ENCODE measurements at places on chromosomes 2 and 18.

DNA sequence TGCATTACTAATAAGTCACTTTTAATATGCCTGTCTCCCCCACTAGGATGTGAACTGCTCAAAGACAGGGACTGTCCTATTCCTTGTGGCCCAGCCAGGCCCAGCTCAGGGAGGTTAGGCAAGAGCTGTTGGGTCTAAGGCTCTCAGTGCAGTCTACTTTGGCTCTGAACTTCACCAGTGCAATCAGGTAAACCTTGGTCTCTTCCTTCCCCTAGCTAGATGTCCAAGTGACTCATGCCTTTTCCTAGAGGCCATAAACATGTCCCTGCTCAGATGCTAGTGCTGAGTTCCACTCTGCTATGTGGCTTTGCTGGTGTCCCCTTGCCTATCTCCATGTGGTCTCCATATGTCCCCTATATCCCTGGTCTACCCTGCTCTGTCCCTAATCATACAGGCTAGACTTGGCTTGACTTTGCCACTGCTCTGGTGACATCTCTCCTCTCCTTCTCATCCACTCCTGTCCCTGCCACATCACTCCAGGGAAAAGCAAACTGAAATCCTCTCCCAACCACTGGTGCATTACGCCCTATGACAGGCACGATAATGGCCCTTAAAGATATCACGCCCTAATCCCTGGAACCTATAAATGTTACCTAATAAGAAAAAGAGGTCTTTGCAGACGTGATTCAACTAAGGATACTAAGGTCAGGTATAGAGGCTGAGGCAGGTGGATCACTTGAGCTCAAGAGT lies 45.7 kb upstream of the PPP1CB start:
- DNase-seq = no peak

GRCh38 chr18:5582076-5582475 lies 38.3 kb upstream of the EPB41L3 start:
- no peak for DNase-seq

DNA sequence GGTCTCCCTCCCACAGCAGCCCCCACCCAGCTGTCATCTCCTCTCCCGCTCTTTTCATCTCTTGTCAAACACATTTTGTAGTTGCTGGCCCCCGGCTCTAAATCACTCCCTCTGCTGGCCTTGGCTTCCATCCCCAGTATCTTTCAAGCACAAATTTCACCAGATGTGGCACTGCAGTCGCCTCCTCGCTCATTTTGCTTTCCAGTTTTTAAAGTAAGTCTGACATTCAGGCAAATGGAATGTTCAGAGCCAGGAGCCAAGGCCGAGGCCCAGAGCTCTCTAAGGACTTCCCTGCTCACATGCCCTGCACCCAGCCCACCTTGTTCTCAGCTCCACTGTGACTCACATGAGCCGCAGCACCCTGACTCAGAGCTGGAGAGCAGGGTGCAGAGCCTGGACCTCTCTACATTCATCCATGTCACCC lies 158.4 kb downstream of the GALNT14 start:
- DNase-seq = no peak

GRCh38 chr2:197297266-197297665 lies 13.3 kb downstream of the ANKRD44 start:
- DNase-seq = no peak

DNA sequence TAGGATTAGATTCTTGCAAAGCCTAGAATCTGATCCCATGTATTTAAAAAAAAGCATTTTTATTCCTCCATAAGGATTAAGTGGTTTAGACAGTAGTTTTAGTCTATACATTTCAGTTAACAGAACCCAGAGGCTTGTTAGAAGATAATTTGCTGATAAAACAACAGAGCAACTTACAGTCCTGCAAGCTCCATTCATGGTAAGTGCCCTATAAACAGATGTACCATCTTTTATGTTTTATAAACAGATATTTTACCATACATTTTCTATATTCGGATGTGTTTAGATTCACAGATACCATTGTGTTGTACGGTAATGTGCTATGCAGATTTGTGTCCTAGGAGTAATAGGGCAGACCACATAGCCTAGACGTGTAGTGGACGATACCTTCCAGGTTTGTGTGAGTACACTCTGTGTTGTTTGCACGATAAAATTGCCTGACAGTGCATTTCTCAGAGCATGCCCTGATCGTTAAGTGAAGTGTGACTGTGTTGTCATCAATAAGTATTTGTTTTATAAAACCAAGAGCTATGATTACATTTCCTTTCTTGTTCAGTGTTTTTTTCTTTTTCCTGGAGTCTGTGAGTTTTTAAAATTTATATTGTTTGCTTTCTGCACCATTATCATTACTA lies 54.2 kb downstream of the CERS6 start:
- no peak for DNase-seq

Measured in activated CD8-positive, alpha-beta memory T cell treated with anti-CD3 and anti-CD28 coated beads, Interleukin-2, amount 50 U/mL, for 4 hours (primary cell).